ENCODE measurements at places on chromosomes 16 and 17.

- no peak for DNase-seq
Observed at GRCh38 chr16:81652798-81653505, 126.1 kb upstream of the PLCG2 start.

- DNase-seq, result no peak
Observed at GRCh38 chr16:54347961-54348360, 61.4 kb upstream of the IRX3 start.

DNA sequence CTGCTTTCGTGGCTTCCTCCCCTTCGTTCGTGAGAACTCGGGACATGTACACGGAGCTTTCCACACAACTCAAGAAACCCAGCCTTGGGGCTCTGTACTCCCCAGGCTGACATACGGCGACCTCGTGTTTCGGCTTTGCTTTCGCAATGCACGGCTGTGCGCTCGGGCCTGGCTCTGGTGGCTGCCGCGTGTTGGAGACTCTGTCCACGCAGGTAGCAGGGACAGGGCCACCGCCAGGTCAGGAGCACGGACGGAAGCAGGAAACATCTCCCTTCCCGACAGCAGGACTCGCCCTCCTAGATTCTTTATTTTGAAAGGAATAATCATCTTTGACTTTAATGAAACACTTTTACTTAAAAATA lies 17.3 kb downstream of the UTS2R start:
- DNase-seq, result no peak

DNA sequence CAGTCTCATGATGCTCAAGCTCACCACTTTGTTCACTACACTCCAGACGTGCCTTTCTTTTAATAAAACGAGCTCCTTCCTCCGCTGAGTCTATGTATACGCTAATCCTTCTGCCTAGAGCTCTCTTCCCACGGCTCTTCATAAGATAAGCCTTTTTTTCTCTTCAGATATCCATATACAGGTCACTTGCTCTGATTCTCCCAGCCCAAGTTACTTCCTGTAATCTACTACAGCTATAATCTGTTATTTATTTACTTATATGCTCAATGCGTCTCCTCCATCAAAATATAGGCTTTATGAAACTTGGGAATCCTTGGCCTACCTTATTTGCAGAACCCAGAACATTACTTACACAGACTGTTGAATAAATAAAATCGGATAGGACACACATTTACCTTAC lies 17.4 kb downstream of the C16orf87 start:
- no peak for DNase-seq

DNA sequence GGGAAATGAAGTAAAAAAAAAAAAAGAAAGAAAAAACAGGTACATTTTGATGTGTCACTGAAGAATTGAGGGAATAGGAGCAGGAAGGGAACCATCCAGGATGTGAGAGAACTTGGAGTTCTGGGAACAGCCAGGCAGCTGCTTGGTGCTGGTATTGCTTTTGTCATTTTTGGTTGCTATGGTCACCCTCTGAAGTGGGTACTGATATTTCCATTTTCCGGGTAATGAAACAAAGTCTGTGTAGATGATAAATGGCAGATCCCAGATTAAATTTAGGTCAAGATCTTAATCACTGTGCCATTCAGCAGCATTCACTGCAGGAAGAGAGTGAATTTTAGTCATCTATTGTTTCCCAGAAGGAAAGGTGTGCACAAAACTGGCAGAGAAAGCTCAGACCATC lies 93.6 kb downstream of the ABCA8 start:
- no peak for DNase-seq

- DNase-seq, result no peak
Observed at GRCh38 chr17:17826942-17827785, 9.6 kb downstream of the SREBF1 start.

GRCh38 chr16:81956213-81956948 lies 54.9 kb downstream of the SDR42E1 start:
- no peak for DNase-seq

DNA sequence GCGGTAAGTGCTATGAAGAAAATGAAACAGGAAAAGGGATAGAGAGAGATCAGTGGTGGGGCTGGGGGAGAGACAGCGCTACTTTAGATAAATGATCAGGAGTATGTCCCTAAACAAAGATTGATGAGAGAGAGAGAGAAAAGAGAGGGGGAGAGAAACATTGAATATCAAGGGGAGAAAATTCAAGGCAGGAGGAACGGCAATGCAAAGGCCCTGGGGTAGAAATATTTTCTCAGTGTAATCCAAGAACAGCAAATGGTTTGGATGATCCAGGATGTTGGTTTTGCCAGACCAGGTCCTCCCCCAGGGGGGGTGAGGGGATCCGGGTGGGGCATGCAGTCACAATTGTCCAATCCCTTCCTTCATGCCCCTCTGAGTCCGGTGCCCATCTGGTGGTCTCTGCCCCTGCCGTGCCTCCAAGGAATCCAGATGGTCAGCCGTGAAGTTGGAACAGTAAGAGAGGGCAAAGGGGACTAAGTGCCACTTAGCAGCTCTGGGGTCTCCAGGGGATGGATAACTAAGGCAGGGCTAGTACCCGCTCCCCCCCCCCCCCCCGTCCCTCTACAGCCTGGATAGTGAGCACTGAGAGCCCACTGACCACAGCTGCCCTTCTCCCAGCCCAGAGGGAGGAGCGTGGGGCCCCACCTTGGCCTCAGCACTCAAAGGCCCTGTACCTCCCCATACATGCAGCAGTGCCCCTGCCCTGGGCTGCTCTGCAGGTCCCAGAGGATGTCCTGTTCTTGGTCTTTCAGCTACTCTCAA lies 43.7 kb downstream of the TMEM132E start:
- no peak for DNase-seq

GRCh38 chr16:27984121-27984520 lies 79.4 kb downstream of the GSG1L start:
- DNase-seq, result no peak

DNA sequence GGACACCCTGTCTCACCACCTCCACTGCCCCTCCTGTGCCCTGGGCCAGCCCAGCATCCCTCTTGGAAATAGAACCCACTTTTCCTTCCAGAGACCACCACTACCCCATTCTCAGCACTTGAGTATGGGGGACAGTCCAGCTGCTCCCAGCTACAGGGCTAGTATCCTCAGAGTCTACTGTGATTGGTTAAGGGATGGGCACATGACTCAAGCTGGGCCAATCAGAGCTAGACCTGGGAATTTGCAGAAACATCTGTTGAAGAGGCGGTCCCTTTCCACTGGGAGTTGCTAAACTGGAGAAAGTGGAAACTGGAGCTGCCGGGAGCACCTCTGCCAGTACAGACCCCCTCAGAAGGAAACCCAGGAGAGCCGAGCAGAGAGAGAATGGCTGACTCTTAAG lies 156.6 kb downstream of the GSG1L start:
- DNase-seq, result no peak

DNA sequence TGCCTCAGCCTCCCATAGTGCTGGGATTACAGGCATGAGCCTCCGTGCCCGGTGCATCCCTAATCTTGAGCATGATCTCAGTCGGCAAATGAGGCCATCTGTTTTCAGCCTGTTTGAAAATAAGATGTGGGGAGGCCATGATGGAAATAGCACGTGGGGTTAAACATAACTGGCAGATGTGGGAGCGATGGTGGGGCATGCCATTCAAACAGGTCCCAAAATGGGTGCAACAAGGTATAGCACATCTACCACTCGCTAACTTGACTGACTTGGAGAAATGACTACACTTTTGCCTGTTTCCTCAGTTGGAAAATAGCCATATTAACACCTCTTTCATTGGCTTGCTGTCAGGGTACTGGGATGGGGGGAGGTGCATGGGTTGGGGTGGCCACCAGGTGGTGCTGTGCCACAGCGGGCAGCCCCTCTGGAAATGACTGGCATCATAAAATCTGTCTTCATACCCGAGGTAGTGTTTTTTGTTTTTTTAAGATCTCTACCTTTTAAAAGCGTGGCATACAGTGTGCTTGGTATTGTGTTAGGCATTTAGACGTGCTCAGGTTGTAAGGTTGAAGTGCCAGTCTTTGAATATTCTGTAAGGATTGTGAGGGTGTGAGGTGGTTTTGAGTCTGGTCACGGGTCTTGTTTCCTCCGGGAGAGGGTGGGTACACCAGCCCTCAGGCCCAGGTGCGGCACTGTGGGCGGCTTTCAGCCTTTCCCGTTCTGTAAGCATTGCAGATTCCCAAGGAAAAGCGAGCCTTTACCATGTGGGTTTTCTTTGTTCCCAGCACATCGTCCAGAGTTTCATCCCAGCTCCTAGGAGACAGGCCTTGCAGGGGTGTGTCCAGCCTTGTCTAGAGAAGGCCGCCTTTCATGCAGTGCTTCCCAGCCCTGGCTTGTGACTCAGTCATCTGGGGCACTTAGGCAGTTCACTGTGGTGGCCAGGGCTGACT lies 2.9 kb upstream of the TTYH2 start:
- DNase-seq, result peak; percentile 65

GRCh38 chr17:74618451-74618850 lies 5.1 kb downstream of the CD300E start:
- DNase-seq, result no peak

GRCh38 chr16:30394592-30395154 lies 547 bp upstream of the ZNF48 start:
- no peak for DNase-seq

DNA sequence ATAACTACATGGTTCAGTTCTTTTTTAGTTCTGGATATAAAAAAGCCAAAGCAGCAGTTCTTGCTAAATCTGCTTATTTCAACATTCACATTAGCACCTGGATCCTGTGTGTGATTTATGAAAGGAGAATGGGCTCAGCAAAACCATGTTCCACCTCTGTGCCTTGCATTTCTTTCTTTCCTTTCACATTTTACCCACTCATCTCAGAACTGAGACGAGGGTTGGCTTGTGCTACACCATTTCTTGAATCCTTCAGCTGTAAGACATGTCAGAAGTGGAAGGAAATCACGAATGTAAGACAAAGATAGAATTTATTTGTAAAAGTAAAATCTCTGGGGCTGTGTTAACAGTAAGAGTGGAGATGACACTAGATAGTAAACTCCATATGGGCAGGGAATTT lies 1.2 kb upstream of the UTP6 start:
- no peak for DNase-seq

GRCh38 chr16:66085651-66086050 lies 280.8 kb upstream of the CDH5 start:
- DNase-seq, result no peak

GRCh38 chr16:28931801-28932225 lies at the start of gene CD19:
Gene CD19, plus strand, starts transcription at chr16:28931971. Its CDS starts 30 bp downstream, at chr16:28932001.
- DNase-seq, result peak; percentile 60

- no peak for DNase-seq
Observed at GRCh38 chr17:38922538-38923297, 2.7 kb upstream of the LASP1NB start.

GRCh38 chr16:84950906-84951305 lies 60.4 kb downstream of the ZDHHC7 start:
- no peak for DNase-seq

DNA sequence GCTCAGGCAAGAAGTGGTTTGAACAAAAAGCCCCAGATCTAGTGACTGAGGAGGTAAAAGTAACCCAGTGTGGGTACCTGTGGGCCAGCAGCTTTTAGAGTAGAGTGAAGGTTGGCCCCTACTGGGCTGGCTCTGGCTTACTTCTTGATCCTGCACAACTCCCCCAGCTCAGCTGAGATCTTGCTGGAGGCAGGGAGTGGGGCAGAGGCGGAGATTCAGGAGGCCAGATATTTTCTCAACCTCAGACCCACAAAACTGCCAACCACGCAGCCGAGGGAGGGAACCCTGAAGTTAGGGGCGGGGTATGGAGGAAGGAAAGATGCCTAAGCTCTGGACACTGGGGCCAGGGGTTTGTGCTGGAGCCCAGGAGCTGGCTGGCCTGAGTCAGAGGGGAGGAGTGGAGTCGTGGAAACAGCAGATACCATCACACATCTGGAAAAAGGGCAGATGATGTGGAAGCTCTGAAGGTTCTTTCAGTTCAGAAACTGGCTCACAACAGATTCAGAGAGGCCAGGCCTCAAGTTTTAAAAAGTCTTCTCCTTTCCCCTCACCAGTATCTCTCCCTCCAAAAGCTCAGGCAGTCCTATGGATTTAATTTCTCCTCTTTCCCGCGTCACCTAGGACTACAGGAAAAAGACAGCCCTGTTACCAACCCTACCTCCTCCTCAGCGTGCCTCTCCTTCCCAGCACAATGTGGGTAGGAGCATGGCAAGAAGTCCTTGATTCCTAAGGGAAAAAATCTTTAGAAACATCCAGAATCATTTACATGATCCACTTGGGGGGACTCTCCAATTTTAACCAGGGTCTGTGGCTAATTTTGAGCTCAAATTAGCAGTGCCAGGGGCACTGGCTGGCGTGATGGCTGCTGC lies 48.1 kb downstream of the MYO18A start:
- DNase-seq, result no peak

GRCh38 chr16:11224096-11224893 lies 31.7 kb downstream of the SOCS1 start:
- peak; percentile 34 for DNase-seq

GRCh38 chr16:81548876-81549546 lies 104.4 kb downstream of the CMIP start:
- no peak for DNase-seq
